ENCODE measurements at places on chromosomes 6 and 20.

DNA sequence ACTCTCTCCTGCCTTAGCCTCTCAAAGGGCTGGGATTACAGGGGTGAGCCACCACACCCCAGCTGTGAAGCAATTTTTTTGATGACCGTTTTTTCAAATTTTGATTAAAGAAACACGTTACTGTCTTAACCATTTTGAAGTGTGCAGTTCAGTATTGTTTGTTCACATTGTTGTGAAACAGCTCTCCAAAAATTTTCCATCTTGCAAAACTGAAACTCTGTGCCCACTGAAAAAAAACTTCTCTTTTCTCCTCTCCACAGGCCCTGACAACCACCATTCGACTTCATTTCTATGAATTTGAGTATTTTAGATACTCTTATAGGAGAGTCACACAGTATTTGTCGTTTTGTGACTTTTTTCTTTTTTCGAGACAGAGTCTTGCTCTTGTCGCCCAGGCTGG lies 53.9 kb downstream of the ECT2L start:
- DNase-seq: no peak

- no peak for DNase-seq
Measured at GRCh38 chr6:165984729-165985275, 182.8 kb downstream of the TBXT start.

DNA sequence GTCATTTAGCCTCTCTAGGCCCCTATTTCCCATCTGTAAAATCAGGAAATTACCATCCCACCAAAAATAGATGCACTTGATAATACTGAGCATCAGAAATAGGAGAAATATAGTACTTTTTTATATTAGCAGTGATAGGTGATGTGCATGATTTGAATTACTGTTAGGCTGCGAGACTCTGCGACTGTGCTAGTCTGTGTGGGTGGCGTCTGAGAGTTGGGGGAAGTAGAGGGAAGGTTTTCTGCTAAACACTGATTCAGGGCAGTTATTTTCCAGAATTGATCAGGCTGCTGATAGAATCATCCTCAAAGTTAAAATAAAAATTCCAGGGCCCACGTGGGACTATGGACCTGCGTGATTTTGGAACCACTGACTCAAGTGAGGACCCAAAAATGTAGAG lies 60.4 kb upstream of the ARMH2 start:
- DNase-seq: no peak

DNA sequence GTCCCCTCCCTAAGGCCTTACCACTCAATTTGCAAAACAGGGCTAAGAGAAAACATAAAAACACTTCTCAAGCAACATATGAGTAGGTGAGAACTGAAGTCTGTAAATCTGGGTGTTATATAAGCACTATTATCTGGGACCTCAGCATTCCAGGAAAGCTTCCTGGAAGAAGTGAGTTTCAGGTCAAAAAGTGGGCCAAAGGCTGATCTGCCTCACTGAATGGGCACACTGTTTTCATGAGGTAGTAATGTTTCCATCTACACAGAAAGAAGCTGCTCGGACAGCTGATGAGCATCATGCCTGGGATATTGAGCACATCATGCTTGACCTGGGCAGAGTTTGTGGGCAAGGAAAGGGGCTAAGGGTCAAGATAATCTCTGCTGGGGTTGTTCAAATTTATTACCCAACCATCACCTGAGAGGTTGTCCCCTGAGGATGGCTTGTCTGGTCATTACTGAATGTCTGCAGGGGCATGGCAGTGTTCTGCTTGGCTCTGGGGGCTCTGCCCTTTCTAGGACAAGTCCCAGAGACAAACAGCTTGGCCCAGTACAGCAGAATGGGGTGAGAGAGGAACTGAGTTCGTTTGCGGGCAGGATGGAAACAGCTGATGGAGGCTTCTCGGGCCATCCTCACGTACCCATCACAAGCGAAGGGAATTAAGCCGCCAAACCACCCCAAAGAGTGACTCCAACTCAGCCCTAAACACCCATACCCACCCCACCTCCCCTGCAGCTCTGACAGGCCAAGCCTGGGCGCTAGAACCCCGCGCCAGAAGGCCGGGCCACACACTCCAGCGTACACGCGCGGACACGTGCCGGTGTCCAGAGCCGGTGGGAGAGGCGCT lies 1.2 kb upstream of the SYNJ2 start:
- DNase-seq: no peak

- peak; percentile 66 for DNase-seq
Measured at GRCh38 chr6:131281471-131282270, 146.4 kb downstream of the AKAP7 start.

DNA sequence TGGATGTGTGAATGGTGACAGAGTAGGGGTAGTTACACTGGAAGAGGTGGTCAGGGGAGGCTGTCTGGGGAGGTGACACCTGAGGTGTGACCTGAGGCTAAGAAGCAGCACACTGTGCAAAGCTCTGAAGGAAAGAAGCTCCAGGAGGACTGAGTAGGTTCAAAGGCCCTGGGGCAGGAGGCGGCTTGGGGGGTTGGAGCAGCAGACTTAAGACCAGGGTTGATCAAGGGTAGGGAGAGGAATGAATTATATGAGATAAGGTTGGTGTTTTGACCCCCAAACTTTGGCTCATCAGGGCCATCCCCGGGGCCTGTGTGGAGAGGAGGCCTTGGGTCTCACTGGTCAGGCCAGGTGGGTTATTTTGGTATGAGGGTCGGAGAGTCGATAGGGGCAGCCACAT lies 166.1 kb downstream of the GRM4 start:
- DNase-seq: no peak

- DNase-seq: no peak
Measured at GRCh38 chr6:159758031-159759001, 3.5 kb upstream of the ACAT2 start.

GRCh38 chr20:62269871-62270270 lies 31.6 kb downstream of the OSBPL2 start:
- no peak for DNase-seq

DNA sequence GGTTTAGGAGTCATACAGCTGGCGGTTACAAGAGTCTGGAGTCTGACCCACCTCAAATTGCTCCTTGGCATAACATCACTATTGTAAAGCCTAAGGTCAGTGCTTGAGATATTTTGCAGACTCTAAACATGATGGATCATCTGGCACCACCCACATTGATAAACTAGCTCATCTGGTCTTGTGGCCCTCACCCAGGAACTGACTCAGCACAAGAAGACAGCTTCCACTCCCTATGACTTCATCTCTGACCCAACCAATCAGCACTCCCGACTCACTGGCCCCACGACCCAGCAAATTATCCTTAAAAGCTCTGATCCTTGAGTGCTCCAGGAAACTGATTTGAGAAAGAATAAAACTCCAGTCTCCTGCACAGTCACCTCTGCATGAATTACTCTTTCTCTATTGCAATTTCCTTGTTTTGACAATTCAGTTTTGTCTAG lies 115.9 kb downstream of the CD24 start:
- DNase-seq: no peak

GRCh38 chr20:17529586-17529985 lies 1.6 kb downstream of the BFSP1 start:
- no peak for DNase-seq

DNA sequence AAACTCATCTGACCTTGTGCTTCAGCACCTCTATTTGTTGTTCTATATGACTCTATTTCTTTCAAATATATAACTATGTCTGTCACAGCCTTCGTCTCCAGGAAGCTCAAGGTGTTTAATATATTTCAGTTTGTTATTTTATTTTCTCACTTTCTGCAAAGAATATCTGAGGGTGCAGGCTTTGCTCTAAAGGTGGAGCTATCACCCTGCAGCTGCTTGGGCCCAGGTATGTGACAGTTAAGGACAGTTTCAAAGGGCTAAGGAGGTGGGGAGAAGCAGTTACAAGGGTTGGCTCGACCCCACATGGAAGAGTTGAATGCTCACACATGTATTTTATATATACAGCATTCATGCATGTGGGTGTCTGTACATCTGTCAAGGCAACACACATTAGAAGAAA lies 405.6 kb downstream of the BTBD9 start:
- no peak for DNase-seq

DNA sequence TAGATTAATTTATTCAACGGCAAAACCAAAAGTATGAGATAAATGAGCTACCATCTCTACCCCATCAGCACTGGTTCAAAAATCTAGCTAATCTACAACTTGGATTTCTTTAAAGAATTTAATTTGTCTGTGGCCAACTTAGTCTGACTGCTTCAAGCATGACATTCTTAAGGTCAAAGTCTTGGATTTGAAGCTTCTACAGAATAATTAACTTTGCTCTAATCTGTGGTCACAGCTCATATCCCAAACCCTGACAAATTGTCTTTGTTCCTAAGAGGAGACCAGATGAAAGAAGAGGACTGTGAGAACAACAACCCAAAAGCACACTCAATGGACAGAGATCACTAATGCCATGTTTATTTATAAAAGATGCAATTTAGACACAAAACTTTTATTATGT lies 166.9 kb upstream of the EPHA7 start:
- no peak for DNase-seq

DNA sequence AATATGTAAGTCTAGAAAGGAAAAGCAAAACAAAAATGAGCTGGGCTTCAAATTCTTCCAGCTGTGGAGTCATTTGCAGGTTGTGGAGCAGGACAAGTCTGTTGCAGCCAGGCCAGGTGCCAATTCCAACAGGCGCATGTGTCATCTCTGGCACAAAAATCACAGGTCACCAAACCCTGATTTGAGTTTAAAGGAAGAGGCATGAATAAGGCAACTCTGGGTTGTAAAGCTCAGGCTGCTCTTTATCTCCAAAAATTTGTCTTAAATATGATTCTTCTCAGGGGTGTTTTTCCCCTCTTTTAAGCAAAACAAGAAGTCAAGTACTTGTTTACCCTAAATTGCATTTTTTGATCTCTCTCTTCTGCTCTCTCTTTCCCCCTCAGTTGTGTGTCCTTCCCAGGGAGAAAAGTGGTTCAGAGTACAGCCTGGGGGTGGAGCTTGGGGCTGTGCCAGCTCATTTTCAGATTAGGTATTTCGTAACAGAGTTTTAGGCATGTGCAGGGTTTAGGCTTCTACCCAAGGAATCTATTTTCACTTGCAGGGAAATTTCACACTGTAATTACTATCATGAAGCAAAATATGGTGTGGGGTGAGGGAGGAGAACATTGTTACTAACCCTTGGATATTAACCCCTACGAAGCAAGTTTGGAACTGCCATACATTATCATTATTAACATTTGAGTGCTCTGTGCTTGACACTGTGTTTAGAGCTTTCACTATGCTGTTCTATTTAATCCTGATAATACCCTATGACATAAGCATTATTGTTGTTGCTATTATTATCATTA lies 8.3 kb upstream of the NCOA3 start:
- peak; percentile 10 for DNase-seq

DNA sequence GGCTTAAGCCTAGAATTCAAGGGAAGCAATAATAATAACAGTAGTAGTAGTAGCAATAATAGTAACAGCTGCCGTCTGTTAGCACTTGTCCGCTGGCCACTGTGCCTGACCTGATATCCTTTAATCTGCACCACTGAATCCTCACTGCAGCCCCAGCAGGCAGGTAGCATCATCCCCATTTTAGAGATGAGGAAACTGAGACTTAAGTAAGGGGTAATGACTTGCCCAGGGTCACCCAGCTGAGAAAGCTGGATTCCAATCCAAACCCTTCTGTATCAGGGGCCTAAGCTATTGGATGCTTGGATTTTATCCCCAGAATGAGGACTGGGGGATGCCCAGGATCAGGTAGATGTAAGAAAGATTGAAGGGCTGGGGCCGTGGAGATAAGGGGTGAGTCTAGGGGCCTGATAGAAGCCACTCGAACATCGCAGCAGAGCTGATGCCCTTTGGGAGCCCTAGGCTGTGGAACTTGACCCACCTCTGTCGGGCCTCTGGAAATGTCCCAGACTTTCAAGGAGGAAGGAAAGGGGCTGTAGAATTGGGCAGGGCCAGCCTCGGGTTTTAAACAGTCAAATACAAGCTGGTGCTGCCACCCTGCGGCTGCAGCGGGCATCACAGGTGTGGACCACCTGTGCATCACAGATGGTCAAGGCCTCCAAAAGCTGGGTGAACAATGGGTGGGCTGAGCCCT lies 102.1 kb upstream of the MYL9 start:
- peak; percentile 52 for DNase-seq

DNA sequence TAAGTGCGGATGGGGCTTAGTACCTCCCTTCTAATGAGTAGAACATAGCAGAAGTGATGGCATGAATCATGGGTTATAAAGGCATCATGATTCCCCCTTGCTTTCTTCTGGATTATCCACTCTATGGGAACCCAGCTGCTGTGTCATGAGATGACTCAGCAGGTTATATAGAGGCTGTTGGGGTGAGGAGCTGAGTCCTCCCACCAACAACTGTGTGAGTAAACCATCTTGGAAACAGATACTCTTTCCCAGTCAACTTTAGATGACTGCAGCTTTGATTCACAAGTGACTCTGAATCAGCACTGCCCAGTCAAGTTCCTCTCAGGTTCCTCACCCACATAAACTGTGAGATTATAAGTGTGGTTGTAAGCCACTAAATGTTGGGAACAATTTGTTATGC lies 46.3 kb downstream of the FAM83B start:
- no peak for DNase-seq

GRCh38 chr6:39471954-39472659 lies 149.6 kb upstream of the KCNK16 start:
- no peak for DNase-seq

- DNase-seq: no peak
Measured at GRCh38 chr6:10391299-10391630, 23.6 kb downstream of the TFAP2A start.

DNA sequence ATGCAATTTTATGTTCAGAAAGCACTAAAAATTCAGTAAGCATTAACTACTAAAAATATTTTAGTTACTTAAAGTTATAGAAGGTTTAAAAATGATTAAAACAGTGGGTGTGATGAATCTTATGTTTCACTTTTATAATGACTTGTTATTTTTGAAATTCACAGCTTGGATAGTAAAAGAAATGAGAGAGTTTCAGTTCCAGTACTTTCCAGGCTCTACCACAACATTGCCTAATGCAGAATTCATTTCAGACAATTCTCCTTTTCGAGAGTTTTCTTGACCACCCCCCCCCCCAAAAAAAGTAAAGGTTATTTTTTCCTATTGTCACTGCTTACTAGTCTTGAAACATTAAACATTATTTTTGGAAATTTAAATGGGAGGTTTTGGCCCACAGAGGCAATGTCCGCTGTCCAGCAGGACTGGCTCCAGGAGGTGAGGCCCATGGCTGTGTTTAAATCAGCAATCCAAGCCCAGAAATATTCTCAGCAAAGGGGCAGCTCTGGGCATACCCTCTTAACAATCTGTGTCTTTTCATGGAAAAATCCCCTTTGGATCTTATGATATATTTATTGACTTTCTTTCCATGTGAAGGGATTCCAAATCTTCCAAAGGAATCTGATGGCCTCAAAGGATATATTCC lies 519.9 kb downstream of the MAFB start:
- no peak for DNase-seq

GRCh38 chr6:98579941-98580340 lies 254.4 kb upstream of the POU3F2 start:
- no peak for DNase-seq
